Cardiac muscle cell (in vitro differentiated cells and primary cell): ENCODE measurements at places on chromosomes 3 and 15. TPM values are rescaled to one million over a fixed set of nuclear protein-coding genes. Genes with fewer than 3 reads are reported as not detected.

- peak; percentile 17 for DNase-seq
Observed at GRCh38 chr3:141972399-141972798, 96.0 kb downstream of the ATP1B3 start.

DNA sequence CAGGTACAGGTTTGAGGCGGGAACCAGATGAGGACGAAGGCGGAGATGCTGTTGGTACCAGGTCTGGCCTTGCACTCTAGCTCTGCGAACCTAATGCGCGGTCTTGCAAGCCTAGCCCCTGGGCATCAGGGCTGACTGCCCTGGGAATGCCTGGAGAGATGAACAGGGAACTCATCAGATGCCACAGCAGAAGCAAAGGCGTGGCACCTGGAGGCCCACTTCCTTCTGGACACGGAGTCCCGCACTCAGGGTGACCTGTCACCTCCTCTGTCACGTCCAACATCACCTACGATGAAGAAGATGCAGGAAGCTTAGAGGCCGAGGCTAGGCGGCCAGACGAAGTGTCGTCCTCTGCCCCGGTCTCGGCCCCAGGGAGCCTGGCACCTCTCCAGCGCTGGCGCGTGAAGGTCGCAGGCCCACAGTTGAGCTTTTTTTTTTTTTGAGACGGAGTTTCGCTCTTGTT lies 9.4 kb downstream of the RPLP1 start:
- no peak for DNase-seq

The FAM98B gene
- 6.0 and 10.2 TPM in 2 replicates for total RNA-seq

The TRIM71 gene
- 13.9 and 21.8 TPM in 2 replicates for total RNA-seq

GRCh38 chr3:166785876-166786275 lies 594.2 kb downstream of the ZBBX start:
- DNase-seq, result no peak

GRCh38 chr15:62469478-62469873 lies 304.4 kb upstream of the C2CD4B start:
- peak; percentile 38 for DNase-seq

DNA sequence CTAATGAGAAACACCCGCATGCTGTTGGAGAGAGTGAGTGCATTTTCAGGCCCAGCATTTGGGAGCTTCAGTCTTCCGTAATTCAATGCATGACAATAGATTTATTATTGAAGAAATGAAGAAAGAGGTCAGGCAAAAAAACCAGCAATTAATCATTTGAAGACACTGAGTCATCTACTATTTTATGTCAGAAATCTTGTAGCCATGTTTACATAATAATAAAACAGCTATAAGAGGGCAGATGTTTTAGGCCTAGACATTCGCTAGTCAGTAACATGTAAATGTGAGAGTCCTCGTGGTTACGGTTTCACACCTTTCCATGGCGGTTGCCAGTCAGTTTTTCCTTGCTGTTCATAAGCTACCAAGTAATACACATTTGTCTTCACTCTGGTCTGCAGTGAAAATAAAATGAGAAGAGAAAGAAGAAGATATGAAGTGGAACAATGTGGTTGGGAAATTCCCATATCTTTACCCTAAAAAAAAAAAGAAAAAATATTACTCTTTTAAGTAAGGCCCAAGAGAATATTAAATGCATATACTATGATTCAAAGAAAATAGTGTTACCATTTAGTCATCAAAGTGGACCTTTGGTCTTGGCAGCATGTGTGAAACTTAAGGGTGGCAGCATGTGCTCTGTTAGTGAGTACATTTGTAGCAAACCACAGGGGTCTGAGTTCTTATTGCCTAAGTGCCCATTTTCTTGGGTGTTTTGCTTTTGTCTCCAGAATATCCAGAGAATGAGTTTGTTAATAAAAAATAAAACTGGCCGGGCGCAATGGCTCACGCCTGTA lies 140.5 kb upstream of the TBL1XR1 start:
- no peak for DNase-seq

The FES gene
- total RNA-seq, result 13.3 and 19.8 TPM in 2 replicates

GRCh38 chr3:168165390-168166269 lies 69.9 kb upstream of the GOLIM4 start:
- peak; percentile 83 for DNase-seq

- no peak for DNase-seq
Observed at GRCh38 chr3:177186306-177186705, 11.0 kb downstream of the TBL1XR1 start.

DNA sequence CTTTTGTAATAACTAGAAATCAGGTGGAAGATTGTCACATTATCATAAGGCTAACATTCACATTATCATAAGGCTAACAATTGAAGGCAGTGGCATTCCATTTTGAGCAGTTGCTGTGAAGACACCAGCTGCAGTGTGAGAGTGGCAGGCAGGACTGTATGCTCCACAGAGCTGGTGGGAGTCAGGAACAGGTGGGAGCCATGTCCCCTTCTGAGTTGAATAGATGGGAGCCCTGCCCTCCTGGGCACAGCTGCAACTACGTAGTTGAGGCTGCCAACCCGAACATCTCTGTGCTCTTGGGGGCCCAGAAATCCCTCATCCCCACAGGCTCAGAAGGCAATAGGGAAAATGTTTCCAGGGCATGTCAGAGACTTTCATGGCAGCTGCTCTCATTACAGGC lies 1627.6 kb downstream of the SI start:
- DNase-seq, result no peak

- peak; percentile 39 for DNase-seq
Observed at GRCh38 chr15:41494190-41494921, 682 bp downstream of the ITPKA start.

- no peak for DNase-seq
Observed at GRCh38 chr3:100136921-100137320, 22.6 kb upstream of the FILIP1L start.

- DNase-seq, result peak; percentile 64
Observed at GRCh38 chr3:172089250-172089649, 49.9 kb downstream of the FNDC3B start.

DNA sequence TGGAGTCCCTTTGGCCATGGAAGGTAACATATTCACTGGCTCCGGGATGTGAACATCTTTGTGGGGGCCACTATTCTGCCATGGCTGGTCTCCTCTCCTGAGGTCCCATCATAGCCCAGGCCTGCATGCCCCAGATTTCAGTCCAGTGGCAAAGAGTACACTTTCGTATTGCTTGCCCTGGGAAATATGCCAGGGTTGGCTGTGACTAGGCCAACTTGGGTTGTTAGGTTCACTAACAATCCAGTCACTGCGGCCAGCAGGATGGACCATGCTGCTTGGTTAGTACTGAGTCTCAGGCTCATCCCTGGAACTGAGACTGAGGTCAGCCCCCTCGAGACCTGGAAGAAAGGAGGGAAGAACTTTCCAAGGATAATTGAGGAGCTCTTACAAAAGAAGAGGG lies 9.8 kb upstream of the EEFSEC start:
- no peak for DNase-seq

The CXCR6 gene
- not detected in 2 replicates for total RNA-seq

GRCh38 chr3:120442975-120443517 lies 7.7 kb downstream of the FSTL1 start:
- peak; percentile 23 for DNase-seq

The HDC gene
- total RNA-seq, result 0.56 TPM in 1 of 2 replicates, not detected in the other

DNA sequence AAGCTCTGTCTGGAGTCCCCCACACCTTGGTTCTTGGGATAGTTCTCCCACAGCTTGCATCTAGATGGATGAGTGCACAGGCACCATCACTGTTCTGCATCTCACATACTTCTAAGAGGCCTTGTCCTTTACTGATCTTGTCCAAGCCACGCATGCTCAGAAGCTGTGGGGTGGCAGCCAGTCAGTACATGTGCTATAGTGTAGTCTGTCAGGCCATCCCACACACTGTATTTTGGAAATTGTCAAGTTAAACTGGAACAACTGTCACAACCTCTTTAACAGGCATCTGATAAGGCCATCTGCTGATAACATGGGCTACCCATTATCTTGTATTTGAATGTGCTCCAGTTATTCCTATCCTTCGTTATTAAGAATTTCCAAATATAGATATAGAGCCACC lies 296.5 kb upstream of the AZI2 start:
- DNase-seq, result no peak

GRCh38 chr3:126514161-126514560 lies 3.4 kb downstream of the UROC1 start:
- DNase-seq, result no peak

GRCh38 chr15:25694823-25695312 lies 168.3 kb downstream of the ATP10A start:
- no peak for DNase-seq

The RETNLB gene
- not detected in 2 replicates for total RNA-seq

- DNase-seq, result no peak
Observed at GRCh38 chr15:57872281-57873030, 165.9 kb downstream of the POLR2M start.

The PXYLP1 gene
- 16.6 and 24.3 TPM in 2 replicates for total RNA-seq

The ZBED2 gene
- not detected in 2 replicates for total RNA-seq

GRCh38 chr3:141657516-141657915 lies 80.6 kb upstream of the RNF7 start:
- no peak for DNase-seq

DNA sequence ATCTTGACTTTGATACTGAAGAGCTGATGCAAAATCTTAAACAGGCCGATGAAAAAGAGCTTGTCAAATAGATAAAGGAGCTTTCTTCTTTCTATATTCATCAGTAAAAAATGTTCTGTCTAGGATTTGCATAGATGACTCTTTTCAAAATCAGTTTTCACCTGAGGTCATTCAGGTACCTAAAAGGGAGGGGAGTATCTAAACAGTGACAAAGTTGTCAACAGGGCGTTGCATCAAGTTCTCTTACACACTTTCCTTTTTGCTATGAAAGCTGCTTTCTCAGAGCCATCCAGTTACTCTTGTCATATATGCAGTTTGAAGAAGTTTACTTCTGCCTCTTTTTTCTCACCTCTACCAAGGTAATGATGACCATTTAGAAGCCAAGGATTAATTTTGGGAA lies 60.0 kb downstream of the AKAP13 start:
- DNase-seq, result no peak

The NUDT16 gene
- total RNA-seq, result 21.6 and 27.8 TPM in 2 replicates

DNA sequence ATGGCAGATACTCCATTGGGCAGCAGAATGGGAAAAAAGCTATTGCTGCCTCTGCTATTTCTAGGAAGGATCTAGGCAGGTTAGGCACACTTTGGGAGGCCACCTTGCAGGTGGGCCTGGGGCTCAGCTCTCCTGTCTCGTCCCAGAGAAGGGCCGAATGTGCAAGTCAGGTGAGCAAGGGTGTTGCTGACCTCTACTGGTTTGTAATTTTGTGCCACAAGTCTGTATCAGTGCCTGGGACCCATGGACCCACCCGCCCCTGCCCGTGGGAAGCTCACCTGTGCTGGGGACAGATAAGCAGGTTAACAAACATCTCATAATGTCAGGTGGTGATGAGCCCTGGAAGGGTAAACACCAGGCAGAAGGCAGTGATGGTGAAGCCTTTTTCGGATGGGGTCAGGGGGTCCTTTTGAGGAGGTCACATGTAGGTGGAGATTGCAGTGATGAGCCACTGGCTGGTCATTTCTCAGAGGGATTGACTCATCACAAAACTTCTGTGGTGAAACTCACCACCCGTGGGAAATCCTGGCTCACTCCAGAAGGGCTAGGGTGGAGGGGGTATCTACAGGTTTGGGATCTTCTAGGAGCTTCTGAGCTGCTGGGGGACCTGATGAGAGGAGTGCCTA lies 161.3 kb downstream of the KLF13 start:
- DNase-seq, result peak; percentile 15

DNA sequence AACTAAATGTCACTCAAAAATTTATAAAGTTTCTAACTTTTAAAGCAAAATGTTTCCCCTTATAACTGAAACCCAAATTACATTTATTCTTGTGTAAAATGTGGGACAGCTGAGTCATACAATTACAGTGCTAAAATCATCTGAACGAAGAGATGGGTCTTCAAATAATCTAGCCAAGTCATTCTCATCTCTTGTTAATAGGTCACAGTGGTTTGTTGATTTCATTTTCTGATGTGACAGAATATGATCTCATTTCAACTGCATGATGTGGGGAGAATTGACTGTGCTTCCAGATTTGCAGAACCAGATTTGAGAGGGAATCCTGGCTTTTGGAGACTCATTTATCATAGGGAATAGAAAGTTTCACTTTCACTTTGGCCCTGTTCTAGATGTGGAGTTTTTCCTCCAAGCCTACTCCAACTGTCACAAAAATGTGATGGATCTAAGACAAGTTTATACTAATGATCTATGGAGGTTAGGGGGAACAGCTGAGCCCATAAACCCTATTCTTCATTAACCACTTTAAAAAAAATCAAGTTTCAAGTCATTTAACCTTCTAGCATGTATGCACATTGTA lies 685.0 kb downstream of the PDCD6IP start:
- no peak for DNase-seq

GRCh38 chr3:172209333-172210321 lies 170.2 kb downstream of the FNDC3B start:
- DNase-seq, result no peak

GRCh38 chr15:87368511-87368910 lies 888.0 kb downstream of the NTRK3 start:
- DNase-seq, result no peak

The DZIP3 gene
- 18.3 and 31.2 TPM in 2 replicates for total RNA-seq

GRCh38 chr3:193704431-193704830 lies 111.4 kb downstream of the OPA1 start:
- DNase-seq, result no peak

The P2RY14 gene
- 0.12 and 0.56 TPM in 2 replicates for total RNA-seq

DNA sequence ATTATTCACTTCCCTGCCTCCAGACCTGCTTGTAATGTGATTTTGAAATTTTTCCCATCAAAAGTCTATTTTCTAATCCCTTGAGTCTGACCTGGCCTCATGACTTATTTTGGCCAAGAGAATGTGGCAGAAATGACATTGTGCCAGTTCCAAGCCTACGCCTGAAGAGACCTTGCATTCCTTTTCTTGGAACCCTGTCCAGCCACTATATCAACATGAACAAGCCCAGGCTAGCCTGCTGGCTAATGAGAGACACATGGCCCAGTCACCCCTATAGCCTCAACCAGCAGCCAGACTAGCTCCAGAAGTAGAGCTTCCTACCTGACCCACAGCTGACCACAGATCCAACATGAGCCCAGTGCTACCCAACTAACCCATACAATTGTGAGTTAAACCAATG lies 121.1 kb upstream of the ACP3 start:
- no peak for DNase-seq

The ADAMTSL3 gene
- 0.88 and 2.0 TPM in 2 replicates for total RNA-seq

DNA sequence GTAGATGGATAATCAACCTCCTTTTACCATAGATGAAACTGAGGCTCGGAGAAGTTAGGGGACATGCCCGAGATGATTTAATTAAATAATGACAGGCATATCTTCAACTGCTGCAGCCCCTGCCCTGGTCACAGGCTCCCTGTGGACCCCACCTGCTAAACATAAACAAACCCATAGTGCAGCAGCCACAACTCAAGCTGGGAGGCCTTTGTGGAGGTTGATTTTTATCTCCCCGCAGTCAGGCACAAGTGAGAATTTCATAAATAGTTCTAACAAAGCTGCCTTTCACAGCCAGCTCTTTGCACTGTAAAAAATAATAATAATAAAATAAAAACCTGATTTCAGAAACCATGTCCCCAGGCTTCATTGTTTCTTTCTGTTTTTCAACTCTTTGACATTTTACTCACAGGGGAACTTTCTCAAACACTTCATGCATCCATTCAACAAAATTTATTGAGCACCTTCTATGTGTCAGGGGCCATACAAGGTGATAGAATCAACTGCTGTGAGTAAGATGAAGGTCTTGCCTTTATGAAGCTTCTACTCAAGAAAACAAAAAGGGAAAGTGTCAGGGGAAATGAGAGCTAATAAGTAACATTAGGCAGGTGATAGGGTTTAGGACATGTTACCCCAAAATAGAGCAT lies 393.6 kb upstream of the PROK2 start:
- no peak for DNase-seq

The SNTN gene
- total RNA-seq, result 0.24 TPM in 1 of 2 replicates, not detected in the other

The GNB4 gene
- total RNA-seq, result 19.9 and 26.7 TPM in 2 replicates

The SPPL2A gene
- total RNA-seq, result 122 and 198 TPM in 2 replicates

GRCh38 chr3:58051196-58051595 lies 43.0 kb downstream of the FLNB start:
- DNase-seq, result no peak

The UTS2B gene
- 0.32 TPM in 1 of 2 replicates, not detected in the other for total RNA-seq

The GOLGA6L10 gene
- total RNA-seq, result 0.12 and 0.28 TPM in 2 replicates
